ENCODE measurements at places on chromosomes 7 and 10.

- DNase-seq: no peak
Measured at GRCh38 chr10:11830836-11831519, 7.8 kb downstream of the PROSER2 start.

GRCh38 chr10:2592360-2593160, 474.8 kb upstream of the PFKP start:
- DNase-seq: no peak

DNA sequence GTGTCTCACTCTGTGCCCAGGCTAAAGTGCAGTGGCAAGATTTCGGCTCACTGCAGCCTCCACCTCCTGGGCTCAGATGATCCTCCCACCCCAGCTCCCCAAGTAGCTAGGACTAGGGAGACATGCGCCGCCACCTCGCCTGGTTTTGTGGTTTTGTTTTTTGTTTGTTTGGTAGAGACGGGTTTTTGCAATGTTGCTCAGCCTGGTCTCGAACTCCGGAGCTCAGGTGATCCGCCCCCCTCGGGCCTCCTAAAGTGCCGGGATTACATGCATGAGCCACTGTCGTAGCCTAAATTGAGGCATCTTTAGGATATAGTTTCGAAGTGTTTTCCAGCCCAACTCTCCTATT, 781 bp downstream of the ZNF727 start:
- DNase-seq: no peak

DNA sequence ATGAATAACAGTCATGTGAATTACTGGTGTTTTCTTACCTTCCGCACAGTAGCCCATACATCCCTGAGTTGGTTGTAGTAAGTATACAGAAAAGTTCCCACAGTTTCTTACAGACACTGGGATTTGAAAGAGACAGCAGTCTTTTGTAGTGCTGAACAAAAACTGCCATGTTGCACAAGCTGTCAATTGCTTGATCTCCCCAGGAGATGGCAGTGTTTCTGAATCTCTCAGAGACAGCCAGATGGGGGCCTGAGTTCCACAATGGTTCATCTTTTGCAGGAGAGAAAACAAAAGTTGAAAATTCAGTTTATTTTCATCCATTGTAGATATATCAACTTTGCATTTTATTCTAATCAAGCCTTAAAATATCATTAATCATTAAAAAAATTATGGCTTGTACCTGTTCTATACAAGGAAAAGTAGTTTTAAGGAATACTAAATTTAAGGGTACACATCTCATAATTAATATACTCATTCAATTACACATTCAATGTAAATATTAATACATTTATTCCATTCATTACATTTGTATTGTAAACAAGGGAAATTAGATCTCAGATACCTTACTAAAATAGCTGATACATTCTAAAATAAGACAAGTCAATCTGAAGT, 14.5 kb downstream of the VWDE start:
- peak; percentile 58 for DNase-seq

- no peak for DNase-seq
Measured at GRCh38 chr10:112531421-112531820, 84.4 kb downstream of the VTI1A start.

DNA sequence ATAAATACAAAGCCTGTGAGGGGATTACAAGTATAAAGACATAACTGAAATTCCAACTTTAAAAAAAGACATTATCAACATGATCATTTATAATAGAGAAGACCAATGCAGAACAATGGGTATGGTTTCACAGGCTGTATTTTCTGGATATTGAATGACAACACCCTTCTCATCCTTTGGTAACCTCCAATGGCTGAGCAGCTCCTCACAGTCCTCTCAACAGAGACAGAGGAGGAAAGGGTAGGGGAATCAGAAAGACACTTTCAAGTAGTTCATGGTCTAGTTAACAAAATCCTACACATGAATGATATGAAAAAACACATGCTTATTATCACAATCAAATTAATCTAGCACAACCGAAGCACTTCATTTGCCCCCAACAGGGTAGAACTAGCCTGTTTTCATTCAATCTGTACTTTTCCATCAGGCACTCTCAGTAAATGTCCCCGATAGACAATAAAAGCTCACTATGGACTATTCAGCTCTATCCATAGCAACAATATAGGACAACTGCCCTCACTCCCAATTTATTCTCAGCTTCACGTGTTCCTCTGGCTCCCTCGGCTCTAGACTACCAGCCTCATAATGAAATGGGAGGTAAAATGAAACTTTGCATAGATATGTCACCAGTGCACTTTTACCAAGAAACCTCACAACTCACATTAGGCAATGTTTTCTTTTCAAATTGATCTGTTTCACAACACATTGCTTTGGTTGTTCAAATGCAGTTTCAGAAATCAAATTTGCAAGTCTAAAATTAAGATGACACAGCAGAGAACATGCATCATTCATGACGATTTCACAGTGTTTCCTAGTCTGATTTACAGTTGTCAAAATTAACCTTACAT, 211.4 kb downstream of the THSD7A start:
- no peak for DNase-seq

DNA sequence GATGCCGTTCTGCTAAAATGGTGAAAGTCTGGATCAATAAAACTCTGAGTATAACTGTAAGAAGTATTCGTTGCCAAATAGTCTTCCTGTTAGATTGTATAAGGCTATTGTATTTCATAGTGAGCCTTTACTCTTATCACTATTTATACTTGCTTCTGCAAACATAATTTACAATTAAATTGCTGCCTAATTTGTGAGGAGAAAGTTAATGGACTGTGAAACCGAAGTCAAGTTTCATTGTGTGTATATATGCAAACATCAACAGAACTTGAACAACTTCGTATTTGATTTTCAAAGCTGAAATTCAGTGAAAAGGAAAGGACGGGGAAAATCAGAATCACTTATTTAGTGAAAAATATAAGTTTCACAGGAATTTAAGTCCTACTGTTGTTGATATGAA, 135.9 kb upstream of the CCDC6 start:
- no peak for DNase-seq

GRCh38 chr10:59779756-59780533, 26.7 kb upstream of the MRLN start:
- no peak for DNase-seq

GRCh38 chr7:54543051-54543488, 895 bp downstream of the VSTM2A start:
- no peak for DNase-seq

GRCh38 chr10:113613427-113613826, 50.4 kb downstream of the NRAP start:
- DNase-seq: no peak

GRCh38 chr10:21100190-21100589, 203.1 kb upstream of the NEBL start:
- no peak for DNase-seq

- no peak for DNase-seq
Measured at GRCh38 chr10:14356921-14357320, 26.2 kb upstream of the FRMD4A start.

GRCh38 chr7:130899071-130899560, 165.1 kb upstream of the KLF14 start:
- no peak for DNase-seq

DNA sequence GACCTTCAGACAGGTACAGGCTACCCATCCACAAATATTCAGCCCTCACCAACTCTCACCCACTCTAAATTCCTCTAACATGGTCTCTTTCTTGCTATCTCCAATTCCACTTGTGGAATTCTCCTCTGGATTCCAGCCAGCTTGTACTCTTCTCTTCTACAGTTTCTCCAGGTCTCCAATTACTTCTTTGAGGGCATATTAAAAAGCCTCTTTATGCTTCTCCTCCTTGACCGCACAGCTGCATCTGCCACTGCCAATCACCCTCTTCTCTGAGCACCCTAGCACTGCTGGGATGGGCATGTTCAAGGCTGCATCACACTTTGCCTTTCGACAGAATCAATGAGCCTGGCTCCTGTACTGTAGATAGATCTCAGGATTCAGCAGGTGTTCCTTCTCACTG, 101.5 kb upstream of the ANKRD1 start:
- no peak for DNase-seq

DNA sequence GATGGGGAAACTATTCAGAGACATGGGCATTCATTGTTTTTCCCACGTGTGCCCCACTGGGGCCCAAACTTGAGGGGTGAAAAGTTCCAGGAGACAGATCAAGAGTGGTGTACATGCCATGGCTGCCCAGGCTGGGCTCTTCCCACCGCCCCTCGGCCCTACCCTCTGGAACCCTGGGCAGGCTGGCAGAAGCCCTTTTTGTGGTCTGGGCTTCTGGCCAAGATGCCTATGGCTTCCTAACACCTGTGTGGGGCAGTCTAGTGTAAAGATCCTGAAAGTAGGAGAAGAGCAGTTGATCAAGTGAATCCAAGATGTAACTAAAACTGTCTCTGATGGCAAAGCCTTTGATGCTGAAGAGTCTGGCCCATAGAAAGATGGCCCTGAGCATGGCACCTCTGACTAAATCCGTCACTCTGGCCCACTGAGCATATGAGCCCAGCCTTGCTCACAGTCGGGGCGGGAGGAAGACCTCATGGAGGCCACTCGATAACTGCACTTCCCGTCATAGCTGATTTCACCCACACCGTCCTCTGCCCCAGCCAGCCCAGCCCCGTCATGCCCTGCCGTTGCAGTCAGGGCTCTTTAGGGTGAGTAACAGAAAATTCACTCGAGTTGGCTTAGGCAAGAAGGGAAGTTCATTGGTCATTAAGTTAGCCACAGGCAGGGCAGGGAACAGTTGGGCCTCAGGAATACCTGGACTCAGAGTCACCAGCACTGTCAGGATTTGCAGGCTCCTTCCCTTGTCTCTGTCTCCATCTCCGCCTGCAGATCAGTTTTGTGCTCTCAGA, 37.9 kb upstream of the MTPAP start:
- DNase-seq: no peak

DNA sequence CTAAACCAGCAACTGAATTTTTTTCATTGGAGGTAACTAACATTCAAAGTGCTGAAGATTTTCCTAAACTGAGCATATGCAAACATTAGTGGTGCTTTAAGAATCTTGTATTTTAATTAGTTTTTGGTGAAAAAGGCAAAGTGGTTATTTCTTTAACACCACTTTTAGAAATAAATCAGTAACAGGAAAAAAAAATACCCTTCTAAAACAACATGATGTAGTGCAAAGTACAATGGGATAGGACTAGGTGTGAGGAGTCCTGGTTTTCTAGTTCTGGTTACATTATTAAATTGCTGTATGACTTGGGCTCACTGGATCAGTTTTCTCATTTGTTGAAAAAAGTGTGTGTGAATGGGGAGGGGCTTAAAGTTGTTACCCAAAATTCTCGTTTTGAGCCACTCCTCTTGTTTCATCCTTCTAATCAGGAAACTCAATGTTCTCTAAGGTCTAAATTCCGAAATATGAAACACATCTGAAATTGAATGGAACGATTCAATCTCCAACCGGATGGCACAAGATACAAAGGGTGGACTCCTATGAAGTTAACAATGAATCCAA, 1.8 kb downstream of the WASL start:
- no peak for DNase-seq

DNA sequence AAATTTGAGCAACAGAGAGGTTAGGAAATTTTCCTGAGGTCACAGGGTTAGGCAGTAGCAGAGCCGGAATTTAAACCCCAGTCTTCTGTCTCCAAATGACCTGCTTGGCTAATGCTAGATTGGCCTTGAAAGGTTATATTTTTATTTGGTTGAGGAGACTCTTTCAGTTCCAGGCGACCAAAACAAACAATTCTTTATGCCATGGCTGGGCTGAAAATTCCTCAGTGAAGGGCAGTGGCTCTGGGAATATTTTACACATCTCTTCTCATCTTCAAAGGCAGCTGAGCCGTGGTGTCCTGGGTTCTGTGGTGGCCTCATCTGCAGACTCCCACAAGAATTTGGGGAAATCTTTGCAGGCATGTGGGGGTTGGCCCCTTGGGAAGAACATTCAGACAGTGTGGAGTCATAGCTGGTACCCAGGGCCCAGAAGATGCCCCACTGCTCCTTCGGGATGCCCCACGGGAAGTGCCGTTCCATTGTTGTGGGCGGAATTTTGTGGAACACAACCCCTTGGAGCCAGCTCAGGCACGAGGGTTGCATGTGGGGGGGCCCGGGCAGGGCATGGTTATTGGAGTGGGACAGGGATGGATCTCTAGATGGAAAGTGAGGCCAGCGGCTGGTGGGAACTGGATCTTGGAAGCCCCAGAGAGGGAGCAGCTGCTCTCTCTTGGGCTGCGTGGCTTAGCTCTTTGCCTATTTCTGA, 33.2 kb downstream of the RPS24 start:
- DNase-seq: no peak

GRCh38 chr10:92848037-92848440, 281 bp upstream of the EXOC6 start:
- no peak for DNase-seq

GRCh38 chr10:70753026-70753663, 32.0 kb downstream of the TBATA start:
- no peak for DNase-seq

- DNase-seq: no peak
Measured at GRCh38 chr10:31194986-31195385, 124.0 kb upstream of the ZEB1 start.

DNA sequence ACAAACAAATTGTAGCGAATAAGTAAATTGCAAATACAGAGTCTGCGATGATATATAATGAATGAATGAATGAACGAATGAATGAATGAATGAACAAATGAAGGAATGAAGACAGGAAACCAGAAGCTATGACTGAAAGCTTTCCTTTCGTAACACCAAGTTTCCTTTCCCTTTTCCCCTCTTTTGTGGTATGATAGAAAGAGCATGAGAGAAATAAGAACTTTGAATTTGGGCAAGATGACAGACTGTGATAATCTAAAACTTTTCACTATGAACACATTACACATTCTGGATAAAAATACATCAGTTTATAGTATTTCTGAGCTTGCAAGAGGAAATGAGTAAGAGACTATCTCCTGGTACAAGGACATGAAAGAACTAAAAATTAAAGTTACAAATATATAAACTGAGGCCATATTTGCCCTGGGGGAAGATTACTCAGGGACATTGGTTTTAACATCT, 8.4 kb upstream of the UCN3 start:
- DNase-seq: no peak

DNA sequence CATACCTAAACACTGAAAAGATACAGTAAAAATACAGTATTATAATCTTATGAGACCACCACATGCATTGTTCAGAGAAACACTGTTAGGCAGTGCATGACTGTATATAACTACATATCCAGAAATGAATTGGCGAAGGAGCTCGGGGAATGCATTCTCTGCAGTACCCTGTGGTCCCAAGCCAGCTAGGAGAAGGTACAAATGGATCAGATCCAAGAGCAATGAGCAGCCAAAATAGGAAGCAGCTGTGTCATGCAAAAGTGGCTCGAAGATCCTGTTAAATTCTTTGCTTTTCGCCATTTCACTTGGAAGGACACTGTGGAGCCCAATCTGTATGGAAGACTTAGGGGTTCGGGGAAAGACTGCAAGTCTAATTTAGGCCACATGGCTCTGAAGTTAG, 334.8 kb downstream of the TNS3 start:
- DNase-seq: no peak

DNA sequence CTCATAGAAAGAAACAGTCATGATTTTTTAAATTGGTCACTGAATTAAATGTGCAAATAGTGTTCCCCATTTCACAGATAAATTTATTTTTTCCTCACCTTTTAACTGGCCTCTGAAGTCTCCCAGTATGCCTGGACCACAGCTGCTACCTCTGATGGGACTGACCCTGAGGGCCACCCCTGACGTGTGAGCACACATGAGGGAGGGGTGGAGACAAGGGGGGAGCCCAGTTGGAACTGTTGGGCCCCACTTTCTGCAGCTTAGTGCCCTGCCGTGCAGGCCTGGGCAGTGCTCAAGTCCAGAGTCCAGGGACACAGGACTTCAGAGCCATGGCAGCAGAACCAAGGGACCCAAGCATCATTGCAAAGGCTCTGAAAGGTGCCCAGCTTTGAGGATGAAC, 243.9 kb downstream of the GRID1 start:
- no peak for DNase-seq

GRCh38 chr7:74271742-74272141, 17.5 kb upstream of the CLIP2 start:
- DNase-seq: no peak

- no peak for DNase-seq
Measured at GRCh38 chr7:158946771-158947170, 90.4 kb downstream of the DYNC2I1 start.
